Stimulated activated CD4-positive, alpha-beta T cell treated with anti-CD3 and anti-CD28 coated beads, Interleukin-1b, Interleukin-23, amount 100 ng/mL, for 48 hours (primary cell): ENCODE measurements at places on chromosomes 1 and 21.

- DNase-seq, result peak; percentile 35
Observed at GRCh38 chr1:28668956-28669723, 556 bp downstream of the GMEB1 start.

DNA sequence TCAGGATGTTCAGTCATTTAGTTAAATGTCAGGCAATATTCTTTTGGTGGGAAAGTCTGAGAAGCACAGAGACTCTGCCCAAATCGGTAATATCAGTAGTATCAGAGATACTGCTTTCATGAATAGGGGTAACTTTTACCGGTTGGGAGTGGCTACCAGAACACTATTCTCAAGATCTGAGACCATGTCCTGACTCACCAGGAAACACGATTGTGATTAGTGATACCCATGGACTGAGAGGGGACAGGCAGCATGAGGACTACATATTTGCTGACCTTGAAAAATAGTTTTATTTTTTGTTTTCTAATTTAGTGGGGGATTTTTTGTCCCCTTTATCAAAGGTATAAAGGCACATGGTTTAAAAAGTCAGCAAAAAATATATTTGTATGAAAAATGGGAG is 76.0 kb upstream of the NEK2 start:
- DNase-seq, result no peak

DNA sequence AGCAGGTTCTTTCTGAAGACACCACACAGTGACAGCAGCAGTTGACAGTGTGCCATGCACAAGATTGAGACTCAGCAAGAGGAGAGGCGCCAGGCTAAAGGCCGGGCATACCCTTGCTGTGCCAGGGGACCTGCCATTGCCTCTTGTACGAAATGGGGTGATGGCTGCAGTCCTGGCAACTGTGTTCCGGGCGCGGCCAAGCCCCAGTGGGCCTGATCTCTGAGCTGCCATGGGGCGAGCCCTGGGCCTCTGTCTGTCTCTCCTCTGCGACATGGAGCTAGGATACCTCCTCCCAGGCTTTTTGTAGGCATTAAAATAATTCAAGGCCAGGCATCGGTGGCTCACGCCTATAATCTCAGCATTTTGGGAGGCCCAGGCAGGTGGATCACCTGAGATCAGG is 9.6 kb upstream of the TRAPPC10 start:
- no peak for DNase-seq

GRCh38 chr1:170705981-170706380 is 42.0 kb downstream of the PRRX1 start:
- no peak for DNase-seq

GRCh38 chr1:8818325-8818775 is 910 bp upstream of the RERE start:
- no peak for DNase-seq

DNA sequence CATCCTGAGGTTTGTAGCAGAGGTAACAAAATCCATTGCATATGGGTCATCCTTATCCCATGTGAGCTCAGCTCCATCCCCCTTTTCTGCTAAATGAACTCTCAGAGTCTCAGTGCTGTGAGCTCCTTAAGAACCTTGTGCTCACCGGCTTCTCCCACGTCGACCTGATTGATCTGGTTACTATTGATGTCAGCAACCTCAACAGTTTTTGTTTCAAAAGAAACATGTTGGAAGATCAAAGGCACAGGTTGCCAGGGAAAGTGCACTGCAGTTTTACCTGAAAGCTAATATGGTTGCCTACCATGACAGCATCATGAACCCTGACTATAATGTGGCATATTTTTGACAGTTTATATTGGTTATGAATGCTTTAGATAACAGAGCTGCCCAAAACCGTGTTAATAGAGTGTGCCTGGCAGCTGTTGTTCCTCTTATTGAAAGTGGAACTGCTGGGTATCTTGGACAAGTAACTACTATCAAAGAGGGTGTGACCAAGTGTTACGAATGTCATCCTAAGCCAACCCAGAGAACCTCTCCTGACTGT is 131.4 kb downstream of the HS2ST1 start:
- peak; percentile 74 for DNase-seq

GRCh38 chr1:37822906-37823815 is 15.2 kb upstream of the YRDC start:
- peak; percentile 32 for DNase-seq

DNA sequence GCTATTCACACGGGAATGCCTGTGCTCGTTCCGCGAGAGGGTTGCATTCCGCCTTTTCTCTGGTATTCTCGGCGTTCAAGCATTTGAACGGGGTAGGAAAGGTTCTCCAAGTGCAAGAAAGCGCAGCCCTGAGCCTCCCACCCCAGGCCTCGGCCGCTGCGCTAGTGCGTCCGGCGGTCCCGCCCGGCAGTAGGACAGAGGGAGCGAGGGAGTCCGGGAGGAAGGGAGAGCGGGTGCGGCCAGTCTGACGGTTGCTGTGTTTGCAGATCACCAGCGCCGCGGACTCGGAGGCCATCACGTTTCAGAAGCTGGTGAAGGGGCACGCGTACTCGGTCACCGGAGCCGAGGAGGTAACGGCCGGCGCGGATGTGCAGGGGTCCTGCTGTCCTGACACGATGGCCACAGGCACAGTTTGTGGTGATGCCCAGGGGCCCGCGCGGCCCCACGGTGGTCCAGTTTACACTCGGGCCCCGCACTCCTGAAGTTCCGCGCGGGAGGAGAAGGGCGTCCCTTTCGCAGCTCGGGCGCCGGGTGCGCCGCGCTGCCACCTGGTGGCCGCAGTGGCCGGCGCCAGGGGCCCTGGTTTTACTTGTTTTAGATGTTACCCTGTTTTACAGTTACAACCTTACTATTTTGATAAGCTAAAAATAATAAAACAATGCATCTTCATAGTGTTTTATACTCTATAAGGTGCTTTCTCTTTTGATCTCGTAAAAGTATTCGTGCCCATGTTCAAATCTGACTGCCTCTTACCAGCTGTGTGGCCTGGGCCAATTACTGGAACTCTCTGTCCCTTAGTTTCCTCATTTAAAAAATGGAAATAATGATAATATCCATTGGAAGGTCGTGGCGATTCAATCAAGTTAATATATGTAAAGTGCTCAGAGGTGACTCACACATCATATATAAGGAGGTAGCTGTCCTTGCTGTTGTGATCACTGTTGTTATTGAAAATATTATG is 36.7 kb downstream of the CAPN2 start:
- peak; percentile 54 for DNase-seq

DNA sequence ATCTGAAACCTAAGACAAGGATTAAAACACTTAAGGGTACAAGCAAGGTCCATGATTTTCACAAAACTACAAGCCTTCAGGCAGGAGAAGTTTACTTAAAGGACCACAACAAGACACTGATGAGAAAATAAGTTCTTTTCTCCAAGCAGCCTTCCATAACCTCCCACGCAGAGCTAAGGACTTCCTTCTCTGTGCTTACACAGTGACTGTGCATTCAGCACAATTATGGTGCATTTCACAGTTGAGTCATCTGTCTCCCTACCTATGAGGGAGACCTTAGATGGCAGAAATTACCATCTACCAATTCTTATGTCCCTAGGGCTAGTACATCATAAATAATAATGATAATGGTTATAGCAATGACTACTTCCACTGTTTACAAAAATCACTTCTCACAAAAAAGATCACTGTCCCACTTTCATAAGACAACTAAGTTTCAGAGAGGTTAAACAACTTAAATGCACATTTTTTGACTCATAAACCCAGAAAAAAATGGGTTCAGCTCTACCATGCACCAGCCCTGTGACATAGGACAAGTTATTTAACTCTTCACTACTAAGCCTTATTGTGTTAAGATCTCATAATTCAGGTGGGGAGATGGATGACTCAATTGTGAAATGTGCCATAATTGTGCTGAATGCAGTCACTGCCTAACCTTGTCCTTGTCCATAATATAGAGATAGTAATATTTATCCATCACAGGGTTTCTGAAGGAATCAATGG is 45.3 kb downstream of the TARBP1 start:
- DNase-seq, result no peak

DNA sequence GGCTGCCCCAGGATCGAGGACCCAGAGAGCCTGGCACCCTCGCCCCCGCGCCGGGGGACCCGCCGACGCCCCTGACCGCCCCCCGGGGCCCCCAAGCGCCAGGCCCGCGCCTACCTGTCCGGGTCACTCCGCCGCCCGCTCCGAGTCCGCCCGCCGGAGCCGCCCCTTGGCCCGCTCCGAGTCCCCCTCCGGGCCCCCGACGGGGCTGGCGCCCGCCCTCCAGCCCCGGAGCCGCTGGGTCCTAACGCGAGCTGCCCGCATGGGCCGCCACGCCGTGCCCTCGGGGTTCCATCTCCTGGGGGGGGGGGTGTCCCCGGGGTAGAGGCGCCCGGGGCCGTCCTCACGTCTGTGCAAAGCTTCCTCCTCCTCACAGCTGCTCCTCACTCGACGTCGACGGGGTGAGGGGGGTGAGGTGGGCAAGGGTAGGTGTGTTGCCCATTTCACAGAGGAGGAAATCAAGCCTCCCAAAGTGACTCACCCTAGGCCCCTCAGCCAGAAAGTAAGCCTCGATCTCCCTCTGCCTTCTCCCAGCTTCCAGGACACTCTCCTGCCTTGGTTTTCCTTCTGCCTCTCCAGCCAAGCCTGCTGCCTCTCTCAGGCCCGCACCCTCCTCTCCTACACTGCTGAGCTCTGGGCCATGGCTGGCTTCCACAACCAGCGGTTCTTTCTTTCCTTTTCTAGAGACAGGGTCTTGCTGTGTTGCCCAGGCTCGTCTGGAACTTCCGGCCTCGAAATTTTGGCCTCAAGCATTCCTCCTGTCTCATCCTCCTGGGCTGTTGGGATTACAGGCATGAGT is at the start of gene MFAP2:
TSS of gene MFAP2 (minus strand) at position 148 of the 796 bp plus-strand sequence. CDS start 2,347 bp downstream, outside the sequence.
- DNase-seq, result no peak

DNA sequence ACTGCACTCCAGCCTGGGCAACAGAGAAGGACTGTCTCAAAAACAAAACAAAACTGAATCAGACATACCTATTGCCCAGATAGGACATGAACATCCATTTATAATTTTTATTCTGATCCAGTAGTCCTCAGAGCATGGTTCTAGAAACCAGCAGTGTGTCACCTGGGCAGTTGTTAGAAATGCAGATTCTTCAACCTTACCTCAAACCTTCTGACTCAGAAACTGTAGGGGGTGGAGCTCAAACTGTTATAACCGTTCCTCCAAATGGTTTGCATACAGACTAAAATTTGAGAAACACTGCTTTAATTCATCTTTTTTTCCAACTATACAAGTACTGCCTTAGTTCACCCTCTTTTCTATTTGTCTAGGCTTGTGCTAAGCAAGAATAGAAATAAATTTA is 6.0 kb downstream of the NASP start:
- DNase-seq, result no peak

DNA sequence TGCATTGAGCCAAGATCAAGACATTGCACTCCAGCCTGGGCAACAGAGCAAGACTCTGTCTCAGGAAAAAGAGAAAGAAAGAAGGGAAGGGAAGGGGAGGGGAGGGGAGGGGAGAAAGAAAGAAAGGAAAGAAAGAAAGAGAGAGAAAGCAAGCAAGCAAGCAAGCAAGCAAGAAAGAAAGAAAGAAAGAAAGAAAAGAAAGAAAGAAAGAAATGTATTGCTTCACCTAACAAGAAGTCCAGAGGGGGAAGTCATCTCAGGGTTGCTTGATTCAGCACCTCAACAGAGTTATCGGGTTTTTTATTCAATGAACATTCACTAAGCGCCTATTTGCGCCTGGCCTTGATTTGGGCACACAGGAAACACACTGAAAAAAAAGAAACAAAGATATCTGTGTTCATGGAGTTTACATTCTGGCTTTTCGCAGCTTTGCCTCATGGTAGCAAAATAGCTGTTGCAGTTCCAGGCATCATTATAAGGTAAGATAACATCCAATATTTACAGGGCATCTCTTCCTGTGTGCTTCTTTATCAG is 8.2 kb upstream of the RCSD1 start:
- no peak for DNase-seq

DNA sequence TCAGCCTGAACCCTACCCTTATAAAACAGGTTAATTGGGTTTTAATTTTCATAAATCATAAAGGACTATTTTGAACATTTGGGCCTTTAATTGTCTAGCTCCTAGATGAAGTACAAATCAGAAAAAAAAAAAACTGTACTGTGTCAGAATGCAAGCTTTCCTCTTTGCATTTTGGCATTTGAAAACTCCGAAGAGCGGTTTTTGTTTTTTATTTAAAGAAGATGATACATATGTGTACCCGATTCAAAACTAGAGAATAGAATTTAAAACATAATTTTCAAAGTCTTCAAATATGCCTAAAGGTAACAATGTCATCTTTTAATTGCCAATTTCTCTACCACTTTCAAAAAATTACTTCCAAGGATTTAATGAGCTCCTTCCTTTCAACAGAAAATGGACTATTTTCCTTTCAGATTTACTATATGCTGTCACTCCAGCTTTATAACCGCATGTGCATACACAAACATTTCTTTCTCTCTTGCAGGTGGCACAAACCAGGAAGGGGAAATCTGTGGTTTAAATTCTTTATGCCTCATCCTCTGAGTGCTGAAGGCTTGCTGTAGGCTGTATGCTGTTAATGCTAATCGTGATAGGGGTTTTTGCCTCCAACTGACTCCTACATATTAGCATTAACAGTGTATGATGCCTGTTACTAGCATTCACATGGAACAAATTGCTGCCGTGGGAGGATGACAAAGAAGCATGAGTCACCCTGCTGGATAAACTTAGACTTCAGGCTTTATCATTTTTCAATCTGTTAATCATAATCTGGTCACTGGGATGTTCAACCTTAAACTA is 33.7 kb downstream of the MRPL39 start:
- DNase-seq, result peak; percentile 81
